ENCODE measurements at places on chromosomes 16 and 17.

DNA sequence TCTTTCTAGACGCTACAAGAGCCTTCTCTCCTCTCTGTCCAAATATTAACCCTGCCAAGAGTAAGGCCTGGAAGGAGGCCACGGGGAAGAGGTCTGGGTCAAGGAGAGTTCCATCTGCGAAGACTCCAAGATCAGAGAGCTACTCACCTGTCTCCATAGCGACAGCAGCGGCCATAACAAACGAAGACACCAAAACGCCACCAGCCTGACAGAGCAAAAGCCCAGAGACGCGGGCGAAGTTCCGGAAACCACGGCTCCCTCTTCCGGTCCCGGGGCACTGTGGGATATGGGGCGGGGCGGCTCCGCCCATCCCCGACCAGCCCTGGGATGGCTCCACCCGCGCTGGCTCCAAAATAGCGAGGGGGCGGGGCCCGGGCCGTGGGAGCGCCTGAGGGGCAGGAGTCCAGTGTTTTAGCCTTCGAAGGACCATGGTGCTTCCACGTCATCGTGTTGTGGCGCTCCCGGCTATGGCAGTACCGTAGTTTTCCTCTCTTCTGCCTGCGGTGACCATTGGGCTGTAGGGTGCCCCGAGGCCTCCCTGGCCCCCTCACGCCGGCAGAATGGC, at the start of the genes C17orf100 and MED31:
TSS of gene C17orf100 (plus strand) at position 409 of the 565 bp plus-strand sequence. CDS start at position 561, 152 bp downstream.
TSS of gene MED31 (minus strand) at position 252 of the 565 bp plus-strand sequence. CDS start at position 175, 77 bp downstream.
- DNase-seq: peak; percentile 95

- DNase-seq: no peak
Measured at GRCh38 chr17:17026163-17026562, 16.1 kb upstream of the MPRIP start.

GRCh38 chr17:75864448-75864871, 9.3 kb upstream of the WBP2 start:
- peak; percentile 70 for DNase-seq

- DNase-seq: peak; percentile 78
Measured at GRCh38 chr16:67767953-67768352, 38.4 kb downstream of the RANBP10 start.

DNA sequence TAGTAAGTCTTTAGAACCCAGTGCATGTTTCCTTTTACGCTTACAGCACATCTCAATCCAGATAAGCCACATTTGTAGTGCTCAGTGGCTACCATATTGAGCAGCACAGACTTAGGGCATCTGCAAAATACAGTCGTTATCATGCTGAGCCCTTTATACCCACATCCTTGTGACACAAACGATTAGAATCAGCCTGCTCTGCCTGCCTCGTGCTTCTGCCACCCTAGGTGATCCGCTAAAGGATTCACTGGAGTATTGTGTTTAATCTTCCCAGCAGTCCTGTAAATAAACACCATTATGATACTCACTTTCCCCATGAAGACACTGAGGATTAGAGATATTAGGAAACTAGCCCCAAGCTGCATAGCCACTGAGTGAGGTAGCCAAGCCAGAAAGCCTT, 51.3 kb upstream of the FA2H start:
- DNase-seq: no peak

- DNase-seq: no peak
Measured at GRCh38 chr17:75563063-75563758, 24.4 kb upstream of the MYO15B start.

DNA sequence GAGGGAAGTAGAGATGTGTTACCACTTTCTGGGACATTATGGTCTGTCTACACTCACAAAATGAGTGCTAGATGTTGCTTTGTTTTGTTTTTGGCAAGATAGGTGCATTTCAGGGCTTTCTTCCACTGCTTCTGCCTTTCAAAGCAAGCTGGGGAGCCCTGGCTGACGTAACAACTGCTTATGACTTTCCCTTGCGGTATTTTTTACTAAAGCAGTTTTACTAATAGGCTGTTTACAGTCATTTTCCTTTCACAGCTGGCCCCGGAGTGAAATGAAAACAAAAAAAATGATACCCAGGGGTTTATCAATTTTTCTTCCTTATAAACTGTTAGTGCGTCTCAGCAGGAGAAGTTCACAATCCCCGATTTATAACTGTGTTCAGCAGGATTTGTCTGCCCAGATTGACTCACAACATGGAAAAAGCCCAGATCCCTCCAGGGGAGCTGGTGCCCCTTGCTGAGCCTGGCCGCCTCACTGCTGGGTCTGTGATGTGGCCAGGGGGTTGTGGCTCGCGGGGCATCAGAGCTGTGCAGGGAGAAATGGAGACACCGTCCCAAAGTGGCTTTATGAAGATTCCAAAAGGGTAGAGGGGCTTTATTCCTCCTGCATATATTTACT, 184.4 kb upstream of the HS3ST3A1 start:
- peak; percentile 58 for DNase-seq

GRCh38 chr17:79420318-79421243, 190.3 kb downstream of the RBFOX3 start:
- DNase-seq: peak; percentile 21

DNA sequence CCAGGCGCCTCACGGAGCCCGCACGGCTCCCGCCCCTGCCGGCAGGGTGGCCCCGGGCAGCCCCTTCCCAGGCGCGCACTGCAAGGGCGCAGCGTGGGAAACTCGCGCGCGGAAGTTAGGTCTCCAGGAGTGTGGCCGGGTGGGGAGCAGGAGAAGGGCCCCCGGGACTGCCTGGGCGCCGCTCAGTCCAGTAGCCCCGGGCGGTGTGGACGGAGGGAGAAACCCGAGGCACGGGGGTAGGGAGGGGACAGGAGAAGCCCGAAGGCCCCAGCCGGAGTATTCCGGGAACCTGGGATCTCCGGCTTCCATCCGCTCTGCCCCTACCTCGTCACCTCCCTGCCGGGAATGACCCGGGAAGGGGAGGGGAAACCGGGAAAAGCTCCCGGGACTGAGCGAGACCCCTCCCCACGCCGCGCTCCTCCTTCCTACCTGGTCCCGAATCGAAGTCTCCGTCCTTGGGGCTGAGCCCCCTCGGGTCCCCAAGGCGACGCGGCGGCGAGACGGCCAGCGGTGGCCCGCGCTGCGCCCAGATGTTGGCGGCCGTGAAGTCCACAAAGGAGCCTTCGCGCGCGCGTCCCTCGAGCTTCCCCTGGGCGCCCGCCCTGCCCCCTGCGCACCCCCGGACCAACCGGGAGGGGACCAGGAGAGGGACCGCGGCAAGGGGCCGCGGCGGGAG, 418 bp downstream of the SOCS3 start:
- peak; percentile 61 for DNase-seq

Measured in EH (cell line).